ENCODE measurements at places on chromosomes 3 and 15.

DNA sequence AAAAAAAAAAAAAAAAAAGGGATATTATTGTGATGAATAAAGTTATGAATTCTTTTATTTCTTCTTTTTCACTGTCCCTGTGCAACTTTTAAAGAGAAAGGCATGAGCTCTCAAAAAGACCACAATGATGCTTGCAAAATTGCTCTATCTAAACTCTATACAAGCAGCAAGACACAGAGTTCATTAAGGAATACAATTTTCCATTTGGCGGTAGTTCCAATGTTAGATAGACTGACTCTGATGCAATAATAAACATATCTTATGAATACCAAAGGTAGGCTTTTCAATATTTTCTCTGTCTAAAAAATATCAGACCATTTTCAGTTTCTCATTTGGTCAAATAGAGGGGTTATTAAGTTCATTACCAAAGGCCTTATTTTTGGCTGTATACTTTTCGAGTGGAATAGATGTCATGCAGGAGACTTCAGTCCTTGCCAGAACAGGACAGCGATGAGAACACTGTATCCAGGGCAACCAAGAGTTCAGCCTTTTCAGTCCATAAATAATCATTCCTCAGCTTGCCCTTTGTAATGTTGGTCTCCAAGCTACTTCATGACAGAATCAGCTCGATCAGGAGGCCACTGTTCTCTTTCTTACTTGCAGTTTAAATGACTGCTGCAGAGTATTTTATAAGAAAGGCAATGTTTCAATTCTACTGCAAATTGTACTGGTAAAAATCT lies 162.9 kb upstream of the FAM3D start:
- no peak for DNase-seq

GRCh38 chr3:152365766-152366593 lies 97.3 kb downstream of the MBNL1 start:
- no peak for DNase-seq

DNA sequence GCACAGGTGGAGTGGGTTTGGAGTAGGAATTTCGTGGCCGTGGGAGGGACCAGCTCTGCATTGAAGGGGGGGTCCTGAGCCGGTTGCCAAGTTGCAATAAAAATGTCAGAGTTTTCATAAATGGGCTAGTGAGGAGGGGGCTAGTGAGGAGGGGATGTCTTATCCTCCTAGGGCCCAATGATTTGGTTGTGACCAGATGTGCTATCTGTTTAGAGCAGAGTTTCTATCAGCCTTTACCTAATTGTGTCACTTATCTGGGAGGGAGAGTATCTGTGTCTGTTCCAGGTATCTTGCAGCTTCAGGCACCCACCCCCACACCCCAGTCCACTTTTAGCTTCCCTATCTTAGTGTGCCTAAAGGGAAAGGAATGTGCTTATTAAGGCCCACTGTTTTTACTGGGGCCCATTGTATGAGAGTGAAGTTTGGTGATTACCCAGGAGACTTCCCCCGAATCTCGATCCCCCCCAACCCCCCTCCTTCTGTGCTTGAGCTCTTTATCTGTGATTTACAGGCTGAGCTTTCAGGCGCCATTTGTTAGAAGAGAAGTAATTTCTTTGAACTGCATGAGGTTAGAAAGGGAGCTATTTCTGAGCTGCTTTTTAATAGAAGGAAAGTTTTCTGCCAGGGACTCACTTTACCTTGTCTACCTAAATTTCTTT lies 42.6 kb downstream of the PPCDC start:
- no peak for DNase-seq

- DNase-seq = no peak
These were observed 27.8 kb upstream of the AP4E1 start for GRCh38 chr15:50880651-50881114.

- DNase-seq = no peak
These were observed 161.6 kb upstream of the LRRC3B start for GRCh38 chr3:26460985-26461384.

GRCh38 chr3:119195911-119196310 lies 22.5 kb downstream of the UPK1B start:
- no peak for DNase-seq

Data from AG04449 (cell line).